ENCODE measurements at places on chromosomes 1 and 21. TPM values are rescaled to one million over a fixed set of nuclear protein-coding genes. Genes with fewer than 3 reads are reported as not detected.

DNA sequence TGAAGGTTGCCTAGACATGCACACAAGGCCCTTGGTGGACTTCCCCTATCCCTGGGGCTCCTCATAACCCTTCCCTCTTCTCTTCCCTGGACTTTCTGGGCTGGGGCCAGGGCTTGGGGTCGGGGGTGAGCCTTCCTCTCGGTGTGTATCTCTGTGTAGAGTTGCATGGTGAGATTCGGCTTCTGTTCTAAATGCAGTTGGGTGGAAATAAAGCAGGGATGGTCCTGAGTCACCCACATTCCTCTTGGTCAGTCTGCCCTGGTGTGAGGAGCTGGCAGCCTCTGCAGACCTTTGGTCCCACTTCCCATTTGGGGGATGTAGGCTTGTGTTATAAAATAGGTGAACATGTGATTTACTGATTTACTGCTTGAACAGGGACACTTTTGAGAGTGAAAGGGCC lies 38.0 kb downstream of the ADARB1 start:
- no peak overlapping the region for H3K4me3 ChIP-seq
- no peaks in the 10 kb centered on the region for H3K36me3 ChIP-seq
- no peak overlapping the region for H3K27ac ChIP-seq
- DNase-seq: no peak
- H3K4me1 ChIP-seq: peaks cover 1% of the 10 kb centered on the region

- H3K27ac ChIP-seq: no peak overlapping the region
- H3K4me1 ChIP-seq: no peaks in the 10 kb centered on the region
- no peak overlapping the region for H3K4me3 ChIP-seq
Measured at GRCh38 chr1:93779540-93780165, 98.0 kb upstream of the BCAR3 start.

- no peaks in the 10 kb centered on the region for H3K27me3 ChIP-seq
- peaks cover 7% of the 10 kb centered on the region for H3K4me1 ChIP-seq
- H3K27ac ChIP-seq: peak overlapping the region; percentile 69
- DNase-seq: no peak
- no peaks in the 10 kb centered on the region for H3K36me3 ChIP-seq
- peak overlapping the region; percentile 88 for H3K4me3 ChIP-seq
Measured at GRCh38 chr1:70205071-70205433, 327 bp downstream of the LRRC40 start.

DNA sequence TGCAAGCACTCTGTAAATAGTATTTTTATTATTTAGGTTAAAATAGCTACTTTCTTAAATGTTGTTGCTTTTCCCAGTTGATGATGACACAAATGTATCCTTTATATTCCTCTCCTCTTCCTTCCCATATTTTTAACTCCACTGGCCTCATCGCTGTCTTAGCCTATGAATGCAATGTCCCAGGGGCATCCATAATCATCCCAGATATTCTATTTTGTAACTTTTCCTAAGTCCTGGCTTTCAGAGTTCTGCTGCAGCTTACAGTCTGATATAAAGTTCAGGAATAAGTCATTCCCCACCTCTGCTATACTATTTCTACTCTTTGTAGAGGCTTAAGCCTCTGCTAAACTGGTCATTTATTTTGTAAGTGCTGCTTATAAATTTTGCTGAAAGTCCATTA lies 58.3 kb downstream of the ASTN1 start:
- no peaks in the 10 kb centered on the region for H3K27me3 ChIP-seq
- no peak overlapping the region for H3K27ac ChIP-seq
- DNase-seq: no peak
- no peaks in the 10 kb centered on the region for H3K36me3 ChIP-seq
- no peak overlapping the region for H3K4me3 ChIP-seq
- H3K4me1 ChIP-seq: no peaks in the 10 kb centered on the region

Gene RYR2
- 5.4 TPM for total RNA-seq

- H3K4me3 ChIP-seq: no peak overlapping the region
- no peak overlapping the region for H3K27ac ChIP-seq
- peaks cover 33% of the 10 kb centered on the region for H3K4me1 ChIP-seq
- no peaks in the 10 kb centered on the region for H3K27me3 ChIP-seq
- DNase-seq: no peak
- no peaks in the 10 kb centered on the region for H3K36me3 ChIP-seq
Measured at GRCh38 chr1:207837673-207838072, 73.3 kb downstream of the CD34 start.

DNA sequence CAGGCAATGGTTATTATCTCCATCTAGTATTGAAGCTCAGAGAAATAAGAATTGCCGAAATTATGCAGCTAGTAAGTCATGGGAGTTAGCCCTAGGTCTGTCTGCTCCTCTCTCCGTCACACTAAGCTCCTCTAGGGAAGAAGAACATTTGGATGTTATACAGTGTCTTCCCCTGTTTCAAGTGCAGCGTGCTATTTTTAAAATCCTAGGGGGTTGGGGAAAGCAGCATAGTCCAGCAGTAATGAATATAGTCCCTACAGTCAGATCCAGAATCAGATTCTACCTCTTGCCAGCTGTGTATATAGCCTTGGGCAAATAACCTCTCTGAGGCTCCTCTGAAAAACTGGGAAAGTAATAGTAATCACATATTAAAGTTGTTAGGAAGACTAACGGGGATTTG lies 44.5 kb upstream of the OSBPL9 start:
- DNase-seq: no peak
- H3K27ac ChIP-seq: no peak overlapping the region
- H3K4me1 ChIP-seq: no peaks in the 10 kb centered on the region
- H3K27me3 ChIP-seq: no peaks in the 10 kb centered on the region

- H3K4me3 ChIP-seq: no peak overlapping the region
- no peaks in the 10 kb centered on the region for H3K4me1 ChIP-seq
- DNase-seq: no peak
- no peak overlapping the region for H3K27ac ChIP-seq
- no peaks in the 10 kb centered on the region for H3K27me3 ChIP-seq
Measured at GRCh38 chr1:156073740-156074139, 8.5 kb downstream of the MEX3A start.

DNA sequence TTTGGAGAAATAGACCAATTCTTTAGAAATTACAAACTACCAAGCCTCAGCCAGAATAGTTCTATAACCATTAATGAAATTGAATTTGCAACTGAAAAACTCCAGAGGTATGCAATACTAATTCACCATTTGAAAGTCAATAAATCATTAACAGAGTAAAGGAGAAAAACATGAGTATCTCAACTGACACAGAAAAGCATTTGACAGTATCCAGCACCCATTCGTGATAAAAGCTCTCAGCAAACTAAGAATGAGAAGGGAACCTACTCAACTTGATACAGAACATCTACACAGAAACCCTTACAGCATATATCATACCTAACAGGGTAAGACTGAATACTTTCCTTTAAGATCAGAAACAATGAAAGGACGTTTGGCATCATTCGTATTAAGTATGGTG lies 54.3 kb downstream of the ST6GALNAC5 start:
- H3K36me3 ChIP-seq: no peaks in the 10 kb centered on the region
- H3K4me1 ChIP-seq: peaks cover 1% of the 10 kb centered on the region
- DNase-seq: no peak
- H3K27me3 ChIP-seq: no peaks in the 10 kb centered on the region
- no peak overlapping the region for H3K27ac ChIP-seq

DNA sequence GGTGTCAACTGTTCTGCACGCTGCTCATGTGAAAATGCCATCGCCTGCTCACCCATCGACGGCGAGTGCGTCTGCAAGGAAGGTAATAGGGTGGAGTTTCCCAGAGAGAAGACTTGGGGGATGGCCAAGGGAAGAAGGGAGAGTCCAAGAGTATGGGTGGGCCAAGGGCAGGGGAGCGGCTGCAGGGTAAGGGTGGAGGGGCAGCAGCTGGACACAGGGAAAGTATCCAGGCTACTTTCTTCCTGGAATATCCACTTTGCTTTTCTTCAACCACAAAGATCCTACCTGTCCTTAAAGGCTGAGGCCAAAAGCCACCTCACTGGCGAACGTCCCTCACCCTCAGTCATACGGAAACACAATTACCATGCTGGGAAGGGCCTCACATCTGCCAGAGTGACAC lies 11.5 kb upstream of the LRRC71 start:
- H3K36me3 ChIP-seq: no peaks in the 10 kb centered on the region
- no peak overlapping the region for H3K4me3 ChIP-seq
- DNase-seq: no peak

Gene ERO1B
- total RNA-seq: 5.8 TPM

- H3K27me3 ChIP-seq: no peaks in the 10 kb centered on the region
- H3K27ac ChIP-seq: peak overlapping the region; percentile 37
- no peaks in the 10 kb centered on the region for H3K36me3 ChIP-seq
- H3K4me1 ChIP-seq: peaks cover 5% of the 10 kb centered on the region
Measured at GRCh38 chr1:154501423-154502065, 475 bp upstream of the TDRD10 start.

DNA sequence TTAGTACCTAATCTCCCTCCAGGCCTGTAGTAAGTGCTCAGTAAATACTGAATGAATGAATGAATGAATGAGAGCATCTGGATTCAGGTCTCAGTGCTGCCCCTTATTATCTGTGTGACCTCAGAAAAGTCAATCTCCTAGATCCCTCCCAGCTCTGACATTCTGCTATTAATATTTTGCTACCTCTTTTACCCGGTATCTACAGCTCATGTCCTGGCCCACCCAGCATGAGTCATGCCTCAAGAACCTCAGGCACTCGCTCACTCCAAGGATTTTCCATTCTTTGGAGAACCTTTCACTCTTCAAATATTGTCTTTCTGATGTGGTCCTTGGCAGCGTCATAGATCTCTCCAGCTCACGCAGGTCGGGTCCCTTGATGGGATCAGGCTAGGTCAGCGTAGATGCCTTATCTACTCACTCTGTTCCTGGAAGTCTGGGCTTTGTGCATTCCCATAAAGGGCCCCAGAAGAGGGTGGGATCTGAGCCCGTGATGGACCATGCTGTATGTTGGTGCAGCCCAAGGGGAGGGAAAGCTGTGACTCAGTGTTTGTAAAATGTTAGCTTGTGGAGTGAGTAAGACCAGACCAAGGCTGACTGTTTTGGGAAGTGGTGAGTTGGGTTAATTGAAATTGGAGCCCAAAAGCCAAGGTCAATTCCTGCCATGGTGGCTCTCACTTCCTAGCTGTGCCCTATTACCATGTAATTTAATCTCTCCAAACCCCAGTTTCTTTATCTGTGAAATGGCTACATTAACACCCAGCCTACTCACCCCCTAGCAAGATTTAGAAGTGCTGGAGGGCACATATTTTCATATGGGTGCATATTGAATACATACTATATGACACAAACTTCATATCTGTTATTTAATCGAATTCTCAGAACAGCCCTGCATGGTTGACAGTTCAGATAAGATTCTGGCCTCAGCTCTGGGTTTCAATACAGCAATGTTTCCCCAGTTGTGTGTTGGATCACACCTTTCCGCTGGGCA lies 214.1 kb upstream of the USP24 start:
- H3K27ac ChIP-seq: no peak overlapping the region
- DNase-seq: peak; percentile 23
- no peaks in the 10 kb centered on the region for H3K36me3 ChIP-seq
- no peak overlapping the region for H3K4me3 ChIP-seq
- H3K27me3 ChIP-seq: no peaks in the 10 kb centered on the region
- peaks cover 13% of the 10 kb centered on the region for H3K4me1 ChIP-seq

DNA sequence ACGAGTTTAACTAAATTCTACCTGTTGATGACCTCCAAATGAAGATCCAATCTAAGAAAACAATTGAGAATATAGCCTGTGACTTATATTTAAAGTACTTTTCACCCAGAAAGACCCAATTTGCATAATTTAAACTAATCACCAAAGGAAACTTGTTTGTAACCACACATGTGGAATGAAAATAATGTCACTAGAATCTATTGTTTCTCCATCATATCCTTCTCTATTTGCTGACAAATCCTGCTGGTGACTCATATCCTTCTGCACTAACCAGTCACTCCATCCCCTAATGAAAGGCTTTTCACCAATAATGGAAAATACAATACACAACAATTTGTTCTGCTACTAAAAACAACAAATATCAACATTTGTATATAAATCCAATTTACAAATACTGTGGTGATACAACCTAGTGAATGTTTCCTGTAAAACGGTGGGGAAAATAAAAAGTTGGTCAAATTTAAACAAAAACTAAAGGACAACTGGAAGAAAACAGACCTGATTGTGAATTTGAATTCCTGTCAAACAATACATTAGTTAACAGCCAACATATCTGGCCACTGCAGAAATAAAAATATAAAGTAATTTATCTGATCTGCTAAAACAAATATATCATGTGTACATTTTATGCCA lies 6.5 kb downstream of the PTP4A2 start:
- H3K4me3 ChIP-seq: no peak overlapping the region
- no peaks in the 10 kb centered on the region for H3K27me3 ChIP-seq
- peaks cover 11% of the 10 kb centered on the region for H3K4me1 ChIP-seq
- H3K27ac ChIP-seq: no peak overlapping the region

- H3K4me3 ChIP-seq: no peak overlapping the region
- DNase-seq: no peak
- H3K27ac ChIP-seq: no peak overlapping the region
- no peaks in the 10 kb centered on the region for H3K27me3 ChIP-seq
Measured at GRCh38 chr1:229238231-229238630, 32.7 kb upstream of the RAB4A start.

- H3K4me3 ChIP-seq: no peak overlapping the region
- no peaks in the 10 kb centered on the region for H3K27me3 ChIP-seq
- no peaks in the 10 kb centered on the region for H3K36me3 ChIP-seq
- no peaks in the 10 kb centered on the region for H3K4me1 ChIP-seq
Measured at GRCh38 chr1:72366466-72366865, 84.1 kb upstream of the NEGR1 start.

DNA sequence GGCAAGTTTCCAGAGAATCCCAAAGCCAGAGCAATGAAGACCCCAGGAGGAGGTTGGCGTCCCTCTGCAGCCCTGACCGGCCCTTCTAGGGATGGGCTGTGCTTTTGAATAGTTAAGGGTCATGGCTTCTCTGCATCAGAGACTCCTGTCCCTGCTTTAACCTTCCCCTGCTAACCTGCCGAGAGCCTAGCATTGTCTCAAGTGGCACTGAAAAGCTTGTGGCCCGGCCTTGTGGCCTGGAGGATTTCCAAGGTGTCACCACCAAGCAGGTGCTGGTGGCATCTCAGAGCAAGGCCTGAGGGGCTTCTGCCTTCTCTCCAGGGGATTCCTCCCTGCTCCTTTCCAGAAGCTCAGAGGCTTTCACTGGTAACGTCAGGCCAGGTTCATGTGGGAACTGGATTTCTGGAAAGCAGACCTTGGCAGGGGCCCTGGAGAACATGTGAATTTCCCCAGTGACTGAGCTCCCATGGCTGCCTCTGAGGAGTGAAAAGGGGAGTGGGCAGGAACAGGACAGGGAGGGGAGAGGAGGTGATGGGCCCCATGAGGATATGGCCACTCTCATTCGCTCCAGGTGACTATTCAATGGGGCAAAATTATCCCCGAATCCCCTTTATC lies 409.9 kb downstream of the PTPRU start:
- no peak overlapping the region for H3K4me3 ChIP-seq
- no peaks in the 10 kb centered on the region for H3K4me1 ChIP-seq
- H3K36me3 ChIP-seq: no peaks in the 10 kb centered on the region
- H3K27ac ChIP-seq: no peak overlapping the region
- DNase-seq: no peak
- H3K27me3 ChIP-seq: no peaks in the 10 kb centered on the region

DNA sequence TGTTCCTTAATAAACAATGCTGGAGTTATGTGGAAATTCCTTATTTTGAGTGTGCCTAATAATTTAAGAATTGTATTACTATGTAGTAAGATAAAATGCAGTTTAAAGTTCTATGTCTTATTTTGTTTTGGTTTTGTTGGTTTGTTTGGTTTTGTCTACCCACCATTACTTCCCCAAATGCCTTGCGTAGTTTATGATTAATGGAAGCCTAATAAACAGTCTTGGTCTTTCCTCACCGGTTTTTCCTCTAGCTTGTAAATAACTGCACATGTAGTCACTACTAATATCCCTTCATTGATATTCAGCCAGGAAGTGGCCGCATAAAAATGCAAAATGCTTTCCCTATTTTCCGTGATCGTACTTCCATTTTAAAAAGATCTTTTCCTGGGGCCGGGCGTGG lies 2.9 kb downstream of the SDCCAG8 start:
- H3K27me3 ChIP-seq: no peaks in the 10 kb centered on the region
- peaks cover 1% of the 10 kb centered on the region for H3K4me1 ChIP-seq
- H3K4me3 ChIP-seq: no peak overlapping the region
- H3K27ac ChIP-seq: no peak overlapping the region

Data from ovary (tissue), 10 donors.